Right lobe of liver (tissue), 6 donors: ENCODE measurements at places on chromosomes 1 and 21. TPM values are rescaled to one million over a fixed set of nuclear protein-coding genes. Genes with fewer than 3 reads are reported as not detected.

- peak overlapping the region; percentile 57 for H3K4me3 ChIP-seq
- no peaks in the 10 kb centered on the region for H3K36me3 ChIP-seq
- H3K4me1 ChIP-seq = no peaks in the 10 kb centered on the region
These were observed 654 bp upstream of the ARHGEF2 start for GRCh38 chr1:155978973-155979429.

DNA sequence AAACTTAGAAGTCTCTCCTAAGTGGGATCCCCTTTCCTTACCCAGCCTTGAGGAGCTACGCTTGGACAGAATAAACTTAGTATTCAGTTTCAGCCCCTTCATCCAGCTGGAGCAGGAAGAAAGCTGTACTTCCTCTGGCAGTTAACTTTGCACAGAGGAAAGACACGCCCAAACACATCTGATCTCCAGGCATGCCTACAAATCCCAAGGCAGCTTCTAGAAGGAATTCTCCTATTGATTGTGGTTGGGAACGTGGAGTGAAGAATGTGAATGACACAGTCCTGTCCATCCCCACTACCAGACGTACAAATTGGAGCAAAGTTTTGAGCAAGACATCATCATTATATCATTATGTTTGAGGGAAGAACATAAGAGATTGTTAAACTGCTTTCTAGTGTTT is 6.6 kb upstream of the AK4 start:
- H3K4me3 ChIP-seq = no peak overlapping the region
- no peaks in the 10 kb centered on the region for H3K27me3 ChIP-seq
- H3K27ac ChIP-seq = no peak overlapping the region
- no peak for DNase-seq
- H3K4me1 ChIP-seq = no peaks in the 10 kb centered on the region

DNA sequence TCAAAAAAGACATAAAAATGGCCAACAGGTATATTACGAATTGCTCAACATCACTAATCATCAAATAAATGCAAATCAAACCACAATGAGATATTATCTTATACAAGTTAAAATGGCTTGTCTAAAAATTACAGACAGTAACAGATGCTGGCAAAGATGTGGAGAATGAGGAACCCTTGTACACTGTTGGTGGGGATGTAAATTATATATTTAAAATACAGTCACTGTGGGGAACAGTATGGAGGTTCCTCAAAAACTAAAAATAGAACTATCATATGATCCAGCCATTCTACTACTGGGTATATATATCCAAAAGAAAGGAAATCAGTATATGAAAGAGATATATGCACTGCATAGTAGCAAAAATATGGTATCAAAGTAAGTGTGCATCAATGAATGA is 1037.2 kb upstream of the B3GALT2 start:
- H3K27ac ChIP-seq = no peak overlapping the region
- no peaks in the 10 kb centered on the region for H3K4me1 ChIP-seq

- no peak for DNase-seq
- no peak overlapping the region for H3K27ac ChIP-seq
- H3K36me3 ChIP-seq = no peaks in the 10 kb centered on the region
- H3K4me3 ChIP-seq = no peak overlapping the region
- no peaks in the 10 kb centered on the region for H3K27me3 ChIP-seq
These were observed 238.1 kb upstream of the OLFM3 start for GRCh38 chr1:102234753-102235359.

- H3K27ac ChIP-seq = no peak overlapping the region
- no peak for DNase-seq
These were observed 286.6 kb upstream of the ZP4 start for GRCh38 chr1:238177351-238177750.

DNA sequence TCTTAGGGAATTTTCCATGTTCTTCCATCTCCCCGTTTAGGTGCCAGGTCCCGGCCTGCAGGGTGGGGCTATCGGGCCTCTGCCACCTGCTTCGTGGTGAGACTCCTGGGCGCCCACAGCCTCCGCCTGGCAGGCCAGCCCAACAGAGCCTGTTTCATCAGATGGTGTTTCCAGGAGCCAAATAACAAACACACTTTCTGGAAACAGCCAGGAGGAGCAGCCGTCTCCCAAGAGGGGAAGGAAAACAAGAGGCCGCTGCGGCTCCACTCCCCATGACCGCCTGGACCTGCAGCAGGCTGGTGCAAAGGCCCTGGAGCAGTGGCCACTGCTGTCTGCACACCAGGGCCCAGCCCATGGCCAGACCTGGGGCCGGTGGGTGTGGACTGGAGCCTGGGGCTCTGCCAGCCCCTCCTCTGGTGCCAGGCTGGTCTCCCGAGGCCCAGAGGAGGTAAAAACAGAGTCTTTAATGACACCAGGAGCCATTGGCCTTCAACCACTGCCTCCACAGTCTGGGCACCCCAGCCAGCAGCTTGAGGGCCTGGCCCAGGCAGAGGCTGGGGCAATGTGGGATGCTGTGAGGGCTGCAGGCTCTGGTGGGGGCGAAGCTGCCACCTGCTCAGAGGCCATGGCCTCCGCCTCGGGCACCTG is 55.0 kb downstream of the SLX9 start:
- H3K4me3 ChIP-seq = no peak overlapping the region
- no peaks in the 10 kb centered on the region for H3K27me3 ChIP-seq
- no peaks in the 10 kb centered on the region for H3K36me3 ChIP-seq
- no peak for DNase-seq
- no peaks in the 10 kb centered on the region for H3K4me1 ChIP-seq

DNA sequence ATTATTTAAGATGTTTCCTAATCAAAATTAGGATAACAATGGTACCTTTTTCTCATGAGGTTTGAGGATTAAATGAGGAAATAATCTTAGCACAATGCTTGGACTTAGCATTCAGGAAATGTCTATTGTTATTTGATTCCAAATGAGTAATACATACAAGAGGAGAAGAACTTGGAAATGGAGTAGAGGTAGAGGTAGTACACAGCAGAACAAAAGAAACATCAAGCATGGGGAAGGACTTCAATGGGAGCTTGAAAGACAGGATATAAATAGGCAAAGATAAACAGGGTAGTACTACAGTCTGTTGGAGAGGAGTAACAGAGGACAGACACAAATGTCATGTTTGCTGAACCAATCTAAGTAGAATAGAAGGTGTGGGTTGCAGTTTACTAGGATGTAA is 59.5 kb upstream of the RGS2 start:
- H3K4me1 ChIP-seq = no peaks in the 10 kb centered on the region
- H3K27me3 ChIP-seq = no peaks in the 10 kb centered on the region
- DNase-seq = no peak
- no peak overlapping the region for H3K4me3 ChIP-seq
- no peaks in the 10 kb centered on the region for H3K36me3 ChIP-seq

- no peak for DNase-seq
- no peaks in the 10 kb centered on the region for H3K27me3 ChIP-seq
- H3K4me1 ChIP-seq = peaks cover 5% of the 10 kb centered on the region
- no peak overlapping the region for H3K4me3 ChIP-seq
These were observed 55.9 kb downstream of the MRPS6 start for GRCh38 chr21:34129039-34129891.

DNA sequence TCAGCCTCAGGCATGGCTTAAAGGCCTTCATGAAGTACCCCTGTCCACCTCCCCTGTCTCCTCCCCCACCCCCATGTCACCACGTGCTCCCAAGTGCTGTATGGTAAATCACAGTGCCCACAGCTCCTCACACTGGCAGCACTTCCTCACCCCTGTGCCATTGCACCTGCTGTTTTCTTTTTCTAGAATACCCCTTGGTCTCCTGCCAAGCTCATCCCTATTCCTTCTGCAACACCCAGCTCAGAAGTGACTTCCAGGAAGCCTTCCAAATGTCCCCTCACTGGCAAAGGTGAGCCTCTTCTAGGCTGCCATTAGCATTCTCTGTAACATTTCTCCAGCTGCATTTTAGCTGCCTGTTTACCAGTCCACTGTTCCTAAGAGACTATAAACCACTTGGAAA is 9.4 kb downstream of the AKNAD1 start:
- H3K27ac ChIP-seq = no peak overlapping the region
- no peak for DNase-seq
- no peak overlapping the region for H3K4me3 ChIP-seq
- no peaks in the 10 kb centered on the region for H3K27me3 ChIP-seq

DNA sequence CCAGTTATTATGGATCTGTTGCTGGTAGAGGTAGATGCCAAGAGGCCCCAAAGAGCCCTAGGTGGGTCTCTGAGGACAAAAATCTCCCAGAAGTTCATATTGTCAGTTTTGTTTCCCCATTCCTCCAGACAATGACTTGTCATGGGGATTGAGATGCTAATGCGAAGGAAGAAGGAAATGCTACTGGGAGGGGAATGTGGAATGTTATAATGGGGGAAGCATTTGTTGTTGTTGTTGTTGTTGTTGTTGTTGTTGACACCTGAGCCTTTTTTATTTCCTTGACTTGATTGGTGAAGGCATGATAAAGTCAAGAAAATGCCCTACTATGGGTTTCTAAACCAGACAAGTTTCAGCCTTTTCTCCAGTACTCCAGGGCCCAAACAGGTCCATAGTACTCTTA is 108.9 kb downstream of the BEND5 start:
- no peaks in the 10 kb centered on the region for H3K27me3 ChIP-seq
- no peak for DNase-seq
- H3K4me3 ChIP-seq = no peak overlapping the region
- H3K36me3 ChIP-seq = no peaks in the 10 kb centered on the region
- no peak overlapping the region for H3K27ac ChIP-seq

GRCh38 chr1:110535985-110536384 is 17.0 kb upstream of the KCNA10 start:
- no peaks in the 10 kb centered on the region for H3K27me3 ChIP-seq
- no peak for DNase-seq
- no peak overlapping the region for H3K27ac ChIP-seq

DNA sequence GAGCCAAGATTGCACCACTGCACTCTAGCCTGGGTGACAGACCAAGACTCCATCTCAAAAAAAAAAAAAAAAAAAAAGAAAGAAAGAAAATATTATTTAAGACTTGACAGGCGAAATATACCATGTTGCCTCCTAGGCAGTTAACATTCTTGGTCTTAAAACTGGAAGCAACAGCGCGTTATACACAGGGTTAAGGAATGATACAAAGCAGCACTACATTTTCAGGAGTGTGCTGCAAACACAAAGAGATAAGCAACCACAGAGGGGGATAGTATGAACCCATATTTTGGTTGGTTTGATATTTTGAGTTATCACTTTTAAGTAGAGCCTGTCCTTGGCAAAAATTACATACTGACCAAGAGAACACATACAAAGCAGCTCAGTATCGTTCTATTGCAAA is 25.1 kb downstream of the USP24 start:
- H3K4me1 ChIP-seq = no peaks in the 10 kb centered on the region
- H3K27ac ChIP-seq = no peak overlapping the region
- no peaks in the 10 kb centered on the region for H3K27me3 ChIP-seq
- DNase-seq = no peak
- H3K4me3 ChIP-seq = no peak overlapping the region
- H3K36me3 ChIP-seq = no peaks in the 10 kb centered on the region

Gene PLXNA2
- total RNA-seq = 20.8 TPM

Gene RCC2
- total RNA-seq = 7.7 TPM

Gene CRNN
- total RNA-seq = not detected

Gene CHI3L1
- total RNA-seq = 397 TPM

Gene FUBP1
- 21.7 TPM for total RNA-seq

Gene GSTM1
- 43.0 TPM for total RNA-seq

Gene PRAMEF9
- not detected for total RNA-seq

Gene IFI44L
- total RNA-seq = 0.49 TPM

Gene LYSMD1
- total RNA-seq = 6.4 TPM
